CD4-positive, alpha-beta T cell treated with Interleukin-10 for 1 hour (primary cell): ENCODE measurements at places on chromosomes 5 and 9.

DNA sequence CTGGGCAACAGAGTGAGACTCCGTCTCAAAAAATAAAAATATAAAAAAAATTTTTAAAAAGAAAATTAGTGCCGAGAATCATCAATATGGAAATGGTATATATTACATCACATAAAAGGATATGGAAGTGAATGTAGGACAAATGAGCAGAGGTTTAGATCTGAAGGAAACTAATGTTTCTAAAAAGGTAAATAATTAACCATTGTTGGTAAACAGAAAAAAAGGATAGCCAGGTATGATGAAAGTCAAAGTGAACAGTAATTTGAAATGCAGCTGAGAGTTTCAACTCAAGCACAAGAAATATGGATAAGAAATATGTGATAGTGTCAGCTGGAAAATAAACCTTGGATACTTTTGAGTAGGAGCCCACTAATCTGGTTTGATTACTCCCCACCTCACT lies 76.2 kb downstream of the CPLANE1 start:
- DNase-seq, result no peak

DNA sequence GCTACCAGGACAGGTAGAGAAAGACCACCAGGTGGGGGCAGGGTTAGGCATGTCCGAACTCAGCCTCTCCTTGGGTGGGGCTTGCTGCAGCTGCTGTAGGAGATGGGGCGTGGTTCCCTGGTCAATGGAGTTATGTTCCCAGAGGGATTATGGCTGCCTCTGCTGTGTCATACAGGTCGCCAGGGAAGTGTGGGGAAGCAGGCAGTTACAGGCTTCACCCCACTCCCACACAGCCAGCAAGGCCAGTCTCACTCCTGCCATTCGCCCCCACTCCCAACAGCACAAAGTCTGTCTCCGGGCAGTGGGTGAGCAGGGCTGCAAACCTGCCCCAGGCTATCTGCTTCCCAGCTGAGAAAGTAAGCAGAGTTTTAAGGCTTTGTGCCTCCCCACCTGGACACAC lies 20.0 kb upstream of the CEP72 start:
- no peak for DNase-seq

DNA sequence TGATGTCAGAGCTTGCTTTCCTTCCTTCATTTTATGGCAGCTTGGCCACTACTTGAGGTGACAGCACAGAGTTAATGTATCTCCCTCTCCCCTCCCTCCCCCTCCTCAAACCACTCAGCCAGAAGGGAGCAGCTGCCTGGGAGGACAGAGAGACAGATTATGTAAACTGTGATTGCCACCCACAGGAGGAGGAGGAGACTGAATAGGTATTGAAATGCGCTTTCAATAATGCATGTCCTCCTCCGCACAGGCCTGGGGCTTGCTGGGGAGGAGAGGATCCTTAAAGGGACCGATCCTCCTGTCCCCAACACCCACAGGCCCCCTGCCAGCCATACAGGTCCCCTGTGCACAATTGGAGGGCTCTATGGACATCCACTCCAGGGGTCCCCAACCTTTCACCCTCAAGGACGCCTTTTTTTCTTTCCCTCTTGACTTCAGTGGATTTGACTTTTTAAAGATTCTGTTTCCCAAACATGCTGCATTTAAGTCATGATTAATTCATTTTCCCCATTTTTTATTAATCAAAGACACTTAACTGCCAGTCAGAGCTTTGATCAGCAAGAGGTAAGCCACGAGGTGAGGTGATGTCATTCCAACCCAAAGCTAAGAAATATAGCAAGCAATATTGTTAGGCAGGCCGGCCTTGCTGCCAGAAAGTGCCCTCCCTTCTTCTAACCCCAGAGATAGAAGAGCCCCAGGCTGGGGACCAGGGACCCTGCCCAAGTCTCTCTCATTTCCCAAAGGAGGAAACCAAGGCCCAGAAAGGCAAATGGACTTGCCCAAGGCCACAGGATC lies 47.5 kb upstream of the CPLX2 start:
- no peak for DNase-seq

DNA sequence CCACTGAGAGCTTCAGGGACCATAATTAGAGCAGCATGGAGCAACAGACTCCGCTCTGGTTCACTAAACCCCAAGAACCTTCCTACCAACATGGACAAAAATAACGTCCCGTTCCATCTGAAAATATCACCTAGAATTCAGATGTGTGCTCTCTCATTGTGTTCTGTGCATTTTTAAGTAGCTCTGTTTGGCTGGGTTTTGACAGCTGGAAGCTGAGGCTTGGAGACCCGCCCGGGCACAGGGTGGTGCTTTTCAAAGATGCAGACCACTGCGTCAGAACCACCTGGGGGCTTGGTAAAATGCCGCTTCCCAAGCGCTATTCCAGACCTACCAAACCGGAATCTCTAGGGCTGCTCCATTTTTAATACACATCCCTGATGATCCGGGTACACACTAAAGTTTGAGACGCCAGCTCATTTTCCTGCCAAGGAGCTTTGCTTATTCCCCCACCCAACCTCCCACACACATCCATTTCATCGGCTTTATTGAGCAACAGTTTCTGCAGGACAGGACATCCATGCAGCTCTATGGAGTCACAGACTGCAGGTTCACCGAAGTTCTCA lies 104.8 kb downstream of the GABBR2 start:
- no peak for DNase-seq

GRCh38 chr9:100933656-100934055 lies 94.9 kb upstream of the PLPPR1 start:
- no peak for DNase-seq
